ENCODE measurements at places on chromosomes 12 and 14.

DNA sequence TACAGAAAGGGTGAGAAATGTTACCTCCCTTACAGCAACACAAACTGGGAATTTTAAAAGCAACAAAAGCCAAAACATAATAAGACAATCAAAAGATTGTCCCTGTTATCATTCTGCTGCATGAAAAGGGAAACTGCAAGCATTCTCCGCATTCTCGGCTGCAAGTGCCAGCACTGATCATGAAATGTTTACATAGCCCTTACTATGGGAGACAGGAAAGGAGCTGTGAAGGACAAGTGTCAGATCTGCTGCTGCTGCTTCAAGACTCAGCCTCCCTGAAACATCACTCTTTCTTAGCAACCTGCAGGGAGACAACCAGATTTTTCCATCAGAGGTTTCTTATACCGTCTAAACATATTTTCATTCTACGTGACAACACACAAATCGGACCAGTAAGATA, 20.1 kb downstream of the DENND5B start:
- no peak for DNase-seq

GRCh38 chr12:9648701-9649531, 20.6 kb upstream of the CLEC2D start:
- DNase-seq, result no peak

DNA sequence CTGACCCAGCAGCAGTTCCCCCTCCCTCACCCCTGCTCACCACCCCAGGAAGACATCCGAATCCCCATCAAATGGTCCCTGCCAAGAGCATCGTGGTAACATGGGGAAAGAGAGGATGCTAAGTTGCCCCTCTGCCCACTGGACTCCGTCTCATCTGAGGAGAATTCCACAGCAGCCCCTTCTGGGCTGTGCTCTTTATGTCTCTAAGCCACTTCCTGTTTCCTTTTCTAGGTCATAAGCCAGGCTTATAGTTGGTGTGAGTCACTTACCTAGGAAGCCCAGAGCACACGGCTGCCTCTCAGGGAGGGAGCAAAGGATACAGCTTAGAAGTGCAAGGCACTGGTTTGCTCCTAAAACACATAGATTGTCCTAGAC, 76.0 kb downstream of the VCPKMT start:
- DNase-seq, result peak; percentile 81

- DNase-seq, result no peak
Measured at GRCh38 chr14:50999726-51000125, 55.4 kb upstream of the PYGL start.

DNA sequence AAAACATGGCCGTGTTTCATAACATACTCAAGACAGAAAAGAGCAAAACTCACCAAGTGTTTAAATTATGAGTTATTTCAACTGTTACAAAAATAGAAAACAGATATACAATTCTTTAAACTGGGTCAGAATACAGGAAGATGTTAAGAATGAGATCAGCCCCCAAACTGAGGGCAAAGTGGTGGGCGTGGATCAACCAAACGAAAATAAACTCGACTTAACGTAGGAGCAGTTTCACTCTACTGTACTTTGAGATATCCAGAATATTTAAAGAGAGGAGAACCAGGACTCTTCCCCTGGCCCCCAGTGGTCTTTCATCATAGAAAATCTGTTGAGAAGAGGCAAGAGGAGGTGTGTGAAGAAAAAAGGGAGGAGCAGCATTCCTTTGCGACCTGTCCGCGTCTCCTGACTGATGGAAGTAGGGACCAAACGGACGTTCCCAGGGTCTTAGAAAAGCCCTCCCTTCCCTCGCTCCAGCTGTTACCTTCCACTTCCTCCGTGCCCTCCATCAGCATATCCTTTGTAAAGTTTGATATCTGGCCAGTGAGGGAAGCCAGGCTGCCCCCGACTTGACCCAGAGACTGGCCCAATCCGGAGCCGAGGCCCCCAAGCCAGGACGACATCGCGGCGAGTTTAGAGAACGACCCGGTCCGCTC, 668 bp downstream of the TRIP11 start:
- peak; percentile 62 for DNase-seq

GRCh38 chr14:71714225-71714624, 218.0 kb upstream of the RGS6 start:
- no peak for DNase-seq
